ENCODE measurements at places on chromosomes 16 and 17. TPM values are rescaled to one million over a fixed set of nuclear protein-coding genes. Genes with fewer than 3 reads are reported as not detected.
A peak's percentile ranks its signal among the peaks of the same experiment; 100 is the strongest.

Gene KRTAP3-1
- total RNA-seq: not detected

Gene FOXC2
- total RNA-seq: 0.45 TPM

Gene MT4
- total RNA-seq: not detected

- DNase-seq: no peak
Measured at GRCh38 chr16:87178977-87179376, 138.2 kb downstream of the C16orf95 start.

DNA sequence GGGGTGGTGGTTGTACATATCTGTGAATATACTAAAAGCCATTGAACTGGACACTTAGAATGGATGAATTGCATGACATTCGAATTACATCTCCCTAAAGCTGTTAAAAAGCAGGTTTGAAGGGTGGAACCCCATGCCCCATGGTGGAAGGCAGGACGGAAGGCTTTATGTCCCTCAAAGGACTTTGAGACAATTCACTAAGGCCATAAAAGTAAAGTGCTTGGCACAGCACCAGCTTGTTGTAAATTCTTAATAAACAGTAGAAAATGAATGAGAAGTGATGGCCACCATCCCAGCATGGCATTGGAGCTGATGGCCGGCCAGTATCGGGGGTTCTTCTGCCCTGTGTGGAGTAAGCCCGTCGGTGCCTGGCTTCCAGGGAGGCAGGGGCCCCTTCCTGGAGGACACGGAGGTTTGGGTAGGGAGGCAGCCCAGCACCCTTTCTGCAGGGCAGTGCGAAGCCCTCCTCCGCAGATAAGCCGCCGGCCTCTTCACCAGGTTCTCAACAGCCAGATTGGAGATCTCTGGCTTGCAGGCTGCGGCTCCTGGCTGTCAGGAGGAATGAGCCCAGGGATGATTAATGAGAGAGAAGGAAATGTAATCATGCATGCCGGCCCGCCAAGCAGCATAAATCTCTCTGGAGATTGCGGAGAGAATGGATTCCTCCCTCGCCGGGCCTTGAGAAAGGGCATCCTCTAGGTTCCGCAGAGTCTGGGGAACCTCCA, 346.9 kb downstream of the FOXL1 start:
- no peak for DNase-seq

DNA sequence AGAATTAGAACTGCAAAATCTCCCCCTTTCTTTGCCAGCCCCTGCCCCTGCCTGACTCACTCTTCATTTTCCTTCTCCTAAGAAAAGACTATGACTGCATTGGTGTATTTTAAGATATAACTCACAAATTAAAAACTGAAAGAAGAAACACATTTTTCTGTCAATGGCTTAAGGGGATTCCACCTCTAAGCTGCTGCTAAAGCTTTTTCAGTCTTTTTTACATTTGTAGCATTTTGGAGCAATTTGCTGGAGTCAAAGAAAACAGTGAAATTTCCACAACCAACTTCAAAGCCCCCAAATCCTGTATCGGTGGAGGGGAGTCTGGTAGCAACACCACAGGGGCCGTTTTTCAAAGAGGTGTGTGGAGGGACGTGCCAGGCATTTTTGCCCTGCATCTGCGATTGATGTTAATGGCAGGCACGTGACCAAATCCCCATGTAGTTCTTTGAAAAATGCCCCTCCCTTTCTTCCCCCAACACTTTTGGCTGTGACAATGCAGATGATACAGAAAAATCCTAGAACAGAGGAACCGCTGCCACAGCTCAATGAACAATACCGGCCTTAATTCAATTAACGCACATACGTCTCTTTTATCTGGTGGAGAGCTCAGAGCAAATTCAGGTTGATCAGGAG, 28.5 kb downstream of the MAF start:
- no peak for DNase-seq

Gene CA7
- not detected for total RNA-seq

Gene ASIC2
- total RNA-seq: 21.1 TPM

- peak; percentile 89 for DNase-seq
Measured at GRCh38 chr16:10181196-10182162, 749 bp downstream of the GRIN2A start.

DNA sequence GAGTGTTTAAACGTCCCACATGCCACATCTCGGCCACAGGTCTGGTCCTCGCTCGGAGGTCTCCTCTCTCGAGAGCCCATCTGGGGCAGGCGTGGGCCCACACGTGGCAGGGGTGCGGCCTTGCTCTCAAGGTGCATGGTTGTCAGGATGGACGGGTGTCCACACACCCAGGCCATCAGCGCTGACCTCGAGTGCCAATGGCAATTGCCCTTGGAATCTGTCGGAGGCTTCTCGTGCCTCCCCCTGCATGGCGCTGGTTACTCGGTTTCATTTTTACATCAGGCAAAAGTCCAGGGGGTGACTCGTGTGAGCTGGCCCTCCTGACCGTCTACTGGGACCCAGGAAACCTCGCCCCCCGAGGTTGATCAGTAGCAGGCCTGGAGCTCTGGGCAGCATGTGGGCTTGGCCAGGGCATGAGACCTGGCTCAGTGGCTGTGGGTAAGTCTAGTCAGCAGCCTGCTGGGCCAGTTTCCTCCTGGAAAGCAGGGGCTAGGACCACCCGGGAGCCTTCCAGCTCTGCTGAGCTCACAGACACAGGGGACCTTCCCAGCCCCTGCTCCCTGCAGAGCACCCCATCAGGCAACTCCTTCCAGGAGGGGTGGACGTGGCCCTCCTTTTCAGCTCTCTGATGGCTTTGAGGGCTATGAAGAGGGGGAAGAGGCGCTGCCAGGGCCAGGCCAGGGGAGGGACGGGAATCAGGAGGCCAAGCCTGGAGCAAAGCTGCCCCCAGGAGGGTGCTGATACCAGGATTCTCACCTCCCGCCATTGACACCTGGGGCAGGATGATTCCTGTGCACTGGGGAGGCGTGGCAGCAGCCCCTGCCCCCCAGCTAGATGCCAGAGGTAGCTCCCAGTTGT, 3.7 kb upstream of the ZNF469 start:
- no peak for DNase-seq

All from cerebellum (tissue), 4 donors.